ENCODE measurements at places on chromosomes 3 and 15.

DNA sequence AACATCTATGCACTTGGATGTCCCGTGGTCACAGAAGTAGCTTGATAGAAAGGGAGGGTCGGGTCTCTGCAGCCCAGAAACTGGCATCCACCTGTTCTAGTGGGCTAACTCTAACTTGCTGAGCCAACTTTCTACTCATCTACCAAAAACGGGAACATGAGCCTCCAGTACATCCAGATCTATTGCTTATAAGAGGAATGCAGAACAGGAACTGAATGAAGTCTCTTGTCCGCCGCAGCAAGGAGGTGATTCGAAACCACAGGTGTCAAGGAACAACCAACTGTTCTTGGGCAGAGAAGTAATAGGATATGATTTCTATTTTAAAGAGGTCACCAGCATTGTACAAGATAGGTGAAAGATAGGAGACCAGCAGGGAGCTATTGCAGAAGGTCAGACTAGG lies 17.9 kb downstream of the TERC start:
- no peak for DNase-seq

DNA sequence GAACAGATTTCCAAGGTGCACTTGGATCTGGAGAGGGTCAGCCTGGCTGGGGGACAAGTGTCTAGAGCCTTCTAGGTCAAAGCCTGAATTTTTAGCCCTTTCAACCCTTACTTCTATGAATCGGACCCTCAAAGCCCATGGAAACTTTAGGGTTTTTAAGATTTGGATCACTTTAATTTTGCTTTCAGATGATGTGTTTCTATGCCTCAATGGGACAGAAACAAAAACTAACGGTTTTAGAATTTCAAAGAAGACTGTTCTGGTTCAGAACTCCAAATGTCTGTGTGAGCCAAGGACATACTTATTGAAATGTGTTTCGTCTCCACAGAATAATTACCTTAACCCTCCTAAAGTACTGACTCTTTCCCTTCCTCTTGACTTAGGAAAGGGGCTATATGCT lies 266.7 kb downstream of the LRTM1 start:
- no peak for DNase-seq

- DNase-seq = peak; percentile 33
Measured at GRCh38 chr3:177213801-177214535, 16.7 kb upstream of the TBL1XR1 start.

GRCh38 chr15:48456134-48456533 lies 124.9 kb downstream of the DUT start:
- no peak for DNase-seq

DNA sequence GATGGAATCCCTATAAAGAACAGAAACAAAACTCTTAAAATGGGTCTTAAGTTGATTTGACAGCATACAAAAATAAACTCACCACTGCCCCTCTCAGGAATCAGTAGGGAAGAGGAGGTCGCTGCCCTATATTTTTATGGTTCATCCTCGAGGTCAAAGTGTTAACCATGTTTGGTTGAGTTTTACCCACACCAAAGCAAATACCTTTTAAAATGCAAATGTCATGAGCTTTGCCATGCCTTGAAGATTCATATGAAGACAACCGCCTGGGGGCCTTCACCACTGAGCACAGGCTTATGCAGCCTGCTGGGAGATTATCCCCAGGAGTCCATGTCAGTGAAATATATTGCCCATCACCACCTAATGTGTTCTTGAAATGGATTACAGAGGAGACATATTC lies 66.1 kb downstream of the GLB1 start:
- no peak for DNase-seq

- DNase-seq = peak; percentile 41
Measured at GRCh38 chr3:70431911-70432310, 119.5 kb upstream of the MDFIC2 start.

DNA sequence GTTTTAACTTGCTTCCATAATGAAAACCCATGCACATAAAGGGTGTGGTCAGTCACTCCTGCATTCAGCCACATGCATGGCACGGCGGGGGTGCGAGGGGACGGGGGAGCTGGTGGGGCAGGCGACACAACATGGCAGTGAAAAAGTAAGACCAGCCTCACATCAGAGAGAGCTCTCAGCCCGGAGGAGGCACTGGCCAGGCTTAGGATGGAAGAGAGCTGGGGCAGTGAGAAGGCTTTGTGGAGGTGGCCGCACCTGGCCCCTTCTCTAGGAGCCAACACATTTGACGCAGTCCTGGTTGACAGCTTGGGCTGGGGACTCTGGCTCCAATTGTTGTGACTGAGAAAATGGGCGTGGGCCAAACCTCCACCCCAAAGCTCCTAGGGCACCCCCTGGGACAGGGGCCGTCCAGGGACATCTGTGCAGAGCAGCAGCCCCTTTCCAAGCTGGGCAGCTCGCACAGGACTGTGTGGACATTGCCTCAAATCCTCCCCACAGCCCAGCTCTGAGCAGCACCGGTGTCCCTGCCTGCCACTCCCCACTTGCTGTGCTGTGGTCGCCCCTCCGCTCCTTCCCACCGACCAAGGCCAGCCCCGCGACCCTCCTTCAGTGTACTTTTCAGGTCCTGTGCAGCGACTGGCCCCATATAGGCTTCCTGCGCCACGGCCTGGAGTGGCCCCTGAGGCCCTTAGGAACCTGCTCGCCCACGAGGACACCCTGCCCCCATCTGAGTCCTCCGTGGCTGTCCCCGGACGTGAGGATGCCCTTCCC lies 126.0 kb upstream of the IQSEC1 start:
- no peak for DNase-seq

DNA sequence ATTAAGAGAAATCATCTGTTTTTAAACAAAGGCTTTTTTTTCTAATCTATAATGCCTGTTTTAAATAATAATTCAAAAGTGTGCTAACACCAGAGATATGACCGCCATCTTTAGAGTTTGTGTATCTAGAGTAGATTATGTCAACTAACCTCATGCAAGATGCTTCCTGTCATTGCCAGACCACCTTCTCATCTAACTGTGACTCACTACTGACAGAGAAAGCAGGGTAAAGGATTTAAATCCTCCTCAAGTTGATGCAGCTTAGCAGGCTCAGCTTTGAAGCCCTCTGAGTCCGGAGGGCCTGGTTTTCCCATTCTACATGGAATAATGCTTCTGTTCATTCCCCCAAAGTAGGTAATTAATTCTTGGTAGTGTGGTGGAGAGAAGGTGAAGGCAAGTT lies 108.5 kb downstream of the ECT2 start:
- peak; percentile 8 for DNase-seq

GRCh38 chr3:115982629-115983028 lies 359.3 kb downstream of the GAP43 start:
- DNase-seq = no peak

GRCh38 chr3:157522648-157523047 lies 19.4 kb upstream of the VEPH1 start:
- DNase-seq = no peak

- DNase-seq = no peak
Measured at GRCh38 chr3:120163026-120163425, 68.8 kb upstream of the GSK3B start.

DNA sequence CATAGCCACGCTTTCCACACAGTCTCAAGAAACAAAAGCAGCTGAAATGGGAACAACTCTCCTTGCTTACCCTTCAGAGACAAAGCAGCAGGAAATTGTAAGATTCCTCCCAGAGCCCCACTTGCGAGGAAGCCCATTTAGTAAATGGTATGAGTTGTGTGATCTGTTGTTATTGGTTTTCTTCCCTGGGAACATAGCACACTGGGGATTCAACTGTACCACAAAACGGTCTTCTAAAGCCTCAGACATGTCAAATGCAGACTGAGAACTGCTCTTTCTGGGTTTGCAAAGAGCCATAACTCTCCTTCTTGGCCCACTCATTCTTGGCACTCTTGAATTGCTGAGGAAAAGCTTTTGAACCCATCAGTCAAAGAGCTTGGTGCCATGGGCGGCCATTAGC lies 101.0 kb upstream of the COL8A1 start:
- DNase-seq = no peak

GRCh38 chr3:11379824-11380701 lies 107.9 kb downstream of the ATG7 start:
- DNase-seq = peak; percentile 74

- no peak for DNase-seq
Measured at GRCh38 chr3:63951492-63952247, 39.5 kb upstream of the SCAANT1 start.

DNA sequence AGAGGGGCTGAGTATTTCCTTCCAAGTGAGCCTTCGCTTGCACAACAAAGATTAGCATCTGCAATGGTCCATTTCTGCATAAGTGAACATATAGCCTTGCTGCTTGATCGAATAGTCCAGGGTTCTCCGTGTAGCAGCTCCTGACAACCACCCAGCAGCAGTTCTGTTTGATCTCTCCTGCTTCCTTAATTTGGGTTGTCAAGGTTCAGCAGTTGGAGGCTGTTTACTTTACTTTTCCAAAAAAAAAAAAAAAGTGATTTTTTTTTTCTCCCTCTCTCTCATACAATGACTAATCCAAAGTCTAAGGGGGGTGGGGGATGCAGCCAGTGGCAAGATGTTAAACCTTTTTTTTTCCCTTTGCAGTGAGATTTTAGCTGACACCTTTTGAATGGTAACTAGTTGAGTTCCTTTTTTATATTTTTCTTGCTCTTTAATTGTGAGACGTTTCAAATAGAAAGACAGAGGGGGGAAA lies 3.6 kb downstream of the FOXP1 start:
- peak; percentile 77 for DNase-seq

DNA sequence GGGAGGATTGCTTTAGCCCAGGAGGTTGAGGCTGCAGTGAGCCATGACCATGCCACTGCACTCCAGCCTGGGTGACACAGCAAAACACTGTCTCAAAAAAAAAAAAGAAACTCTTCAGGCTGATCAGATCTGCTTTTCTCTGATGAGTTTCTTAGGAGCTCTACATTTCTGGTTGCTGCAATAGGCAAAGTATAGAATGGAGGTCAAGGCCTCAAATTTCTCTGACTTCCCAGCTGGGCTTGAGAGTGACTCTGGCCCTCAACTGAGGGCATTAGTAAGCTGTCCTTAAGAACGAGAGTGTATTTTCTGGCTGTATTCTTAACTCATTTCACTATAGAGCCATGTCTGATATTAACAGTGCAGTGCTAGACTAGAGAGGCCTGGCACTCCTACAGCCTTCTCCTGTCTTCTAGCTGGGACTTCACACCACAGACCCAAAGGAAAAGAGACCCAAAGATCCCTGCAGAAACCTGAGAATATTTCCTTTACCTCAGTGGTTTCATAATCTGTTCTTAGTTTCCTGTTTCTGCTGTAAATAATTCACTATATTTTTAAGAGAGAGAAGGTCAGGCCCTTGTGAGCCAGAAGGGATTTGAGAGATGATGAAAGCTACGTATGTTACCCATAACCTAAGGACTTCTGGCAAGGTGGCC lies 2.0 kb upstream of the NR1I2 start:
- no peak for DNase-seq

- peak; percentile 64 for DNase-seq
Measured at GRCh38 chr15:94263341-94264273, 32.2 kb downstream of the MCTP2 start.
